ENCODE measurements at places on chromosomes 7 and 10.

GRCh38 chr7:23963461-23964165 is 253.6 kb downstream of the STK31 start:
- no peak for DNase-seq

DNA sequence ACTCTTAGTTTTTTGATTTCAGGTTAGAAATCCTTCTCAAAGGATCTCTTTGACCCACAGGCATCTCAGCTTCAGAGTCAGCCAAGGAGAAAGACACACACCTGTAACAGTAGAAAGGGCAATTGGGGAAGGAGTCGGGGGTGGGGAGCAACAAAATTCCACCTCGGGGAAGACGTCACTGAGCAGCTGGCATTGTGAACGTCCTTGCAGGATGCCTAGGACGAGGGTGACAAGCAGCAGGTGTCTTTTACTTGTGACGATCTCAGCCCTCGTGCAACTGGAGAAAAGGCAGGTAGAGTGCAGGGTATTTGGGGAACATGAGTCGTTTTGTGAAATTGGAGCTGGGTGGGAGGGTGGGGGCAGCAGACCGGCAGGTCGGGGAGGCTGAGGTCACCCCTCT is 627.0 kb downstream of the ACTR3B start:
- no peak for DNase-seq

DNA sequence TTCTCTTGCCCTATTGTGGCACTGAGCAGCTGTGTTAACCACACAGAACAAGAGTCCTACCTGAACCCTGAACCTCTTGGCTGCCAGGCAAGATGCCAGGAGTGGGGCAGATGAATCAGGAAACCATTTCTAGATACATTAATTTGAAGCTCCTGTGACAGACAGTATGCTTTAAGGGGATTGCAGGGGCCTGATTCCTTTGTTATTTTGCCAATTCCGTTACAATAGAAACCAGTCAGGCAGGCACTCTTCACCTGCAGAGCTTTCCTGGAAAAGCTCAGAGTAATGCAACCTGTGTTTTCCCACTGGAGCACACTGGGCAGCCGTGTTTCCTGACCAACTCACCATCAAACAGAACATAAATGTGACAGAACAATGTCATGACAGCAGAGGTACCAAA is 233.1 kb downstream of the BMPER start:
- no peak for DNase-seq

DNA sequence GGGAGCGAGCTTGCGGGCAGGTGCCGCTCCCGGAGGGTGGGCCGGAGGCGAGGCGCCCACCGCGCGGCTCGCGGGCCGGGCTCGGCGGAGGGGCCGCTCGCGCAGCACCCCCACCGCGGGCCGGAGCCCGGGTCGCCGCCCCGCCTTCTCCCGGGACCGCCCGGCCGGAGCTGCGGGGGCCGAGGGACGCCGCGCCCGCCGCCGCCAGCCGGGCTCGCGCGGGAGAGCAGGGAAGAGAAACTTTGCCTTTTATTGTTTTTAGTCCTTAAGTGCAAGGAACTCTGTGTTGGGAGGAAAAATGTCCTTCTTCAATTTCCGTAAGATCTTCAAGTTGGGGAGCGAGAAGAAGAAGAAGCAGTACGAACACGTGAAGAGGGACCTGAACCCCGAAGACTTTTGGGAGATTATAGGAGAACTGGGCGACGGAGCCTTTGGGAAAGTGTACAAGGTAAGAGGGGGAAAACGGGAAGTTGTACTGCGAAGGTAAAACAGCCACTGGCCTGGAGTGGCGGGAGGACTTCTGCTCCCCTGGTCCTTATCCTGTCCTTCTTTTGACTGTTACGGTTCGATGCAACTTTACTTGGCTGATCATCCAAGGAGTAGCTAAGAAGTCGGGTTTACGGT is 620 bp downstream of the SLK start:
- DNase-seq = no peak

DNA sequence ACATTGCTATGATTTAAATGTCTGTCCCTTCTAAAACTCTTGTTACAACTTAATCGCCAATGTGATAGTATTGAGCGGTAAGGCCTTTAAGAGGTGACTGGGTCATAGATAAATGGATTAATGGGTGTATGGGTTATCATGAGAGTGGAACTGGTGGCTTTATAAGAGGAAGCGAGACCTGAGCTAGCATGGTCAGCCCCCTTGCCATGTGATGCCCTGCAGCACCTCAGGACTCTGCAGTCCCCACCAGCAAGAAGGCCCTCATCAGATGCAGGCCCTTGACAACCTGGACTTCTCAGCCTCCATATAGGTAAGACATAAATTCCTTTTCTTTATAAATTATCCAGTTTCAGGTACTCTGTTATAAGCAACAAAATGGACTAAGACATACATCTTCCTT is 15.6 kb downstream of the PARP12 start:
- DNase-seq = no peak

GRCh38 chr10:100811261-100811660 is 65.9 kb downstream of the PAX2 start:
- DNase-seq = no peak

DNA sequence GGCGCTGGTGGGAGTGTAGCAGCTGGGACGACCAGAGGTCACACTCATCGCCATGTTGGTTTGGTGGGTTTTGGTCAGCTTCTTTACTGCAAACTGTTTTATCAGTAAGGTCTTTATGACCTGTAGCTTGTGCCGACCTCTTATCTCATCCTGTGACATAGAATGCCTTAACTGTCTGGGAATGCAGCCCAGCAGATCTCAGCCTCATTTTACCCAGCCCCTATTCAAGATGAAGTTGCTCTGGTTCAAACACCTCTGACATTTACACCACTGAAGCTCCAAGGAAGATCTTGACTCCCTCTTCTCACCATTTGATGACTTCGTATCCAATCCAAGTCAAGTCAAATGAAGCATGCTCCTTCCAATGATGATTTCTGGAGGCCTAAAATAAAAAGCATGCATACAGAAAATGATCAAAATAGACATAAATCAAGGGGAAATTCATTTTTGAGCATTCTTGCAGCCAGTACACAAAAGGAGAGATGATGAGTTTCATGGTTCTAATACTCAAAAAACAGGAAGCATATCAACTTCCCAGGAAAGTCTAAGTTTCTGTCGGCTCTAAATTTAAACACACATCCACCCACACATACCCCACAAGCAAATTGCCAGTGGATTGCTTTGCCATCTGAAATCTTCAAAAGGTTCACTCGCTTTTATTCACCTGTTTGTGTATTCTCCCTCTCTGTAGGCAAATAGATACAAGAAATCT is 2.4 kb upstream of the PSMG3 start:
- DNase-seq = no peak

- no peak for DNase-seq
Observed at GRCh38 chr10:7571981-7572380, 94.8 kb downstream of the ITIH5 start.

DNA sequence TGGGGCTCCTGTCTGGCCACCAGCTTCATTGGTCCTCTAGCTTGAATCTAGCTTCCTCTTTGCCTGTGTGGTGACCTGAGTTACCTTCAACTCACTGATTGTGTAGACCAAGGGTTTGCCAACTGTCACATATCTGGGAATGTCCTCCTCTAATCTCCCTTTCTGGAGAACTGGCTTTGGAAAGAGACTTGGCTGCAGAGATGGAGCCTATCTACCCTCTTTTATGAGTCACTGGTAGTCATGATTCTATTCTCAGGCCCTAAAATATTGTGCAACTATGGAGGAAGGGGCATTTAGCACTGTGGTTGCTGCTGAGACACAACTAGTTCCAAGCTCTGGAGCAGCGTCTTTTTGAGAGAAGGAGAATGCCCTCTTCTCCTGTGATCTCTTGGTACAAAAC is 691.3 kb downstream of the KCNMA1 start:
- DNase-seq = no peak

DNA sequence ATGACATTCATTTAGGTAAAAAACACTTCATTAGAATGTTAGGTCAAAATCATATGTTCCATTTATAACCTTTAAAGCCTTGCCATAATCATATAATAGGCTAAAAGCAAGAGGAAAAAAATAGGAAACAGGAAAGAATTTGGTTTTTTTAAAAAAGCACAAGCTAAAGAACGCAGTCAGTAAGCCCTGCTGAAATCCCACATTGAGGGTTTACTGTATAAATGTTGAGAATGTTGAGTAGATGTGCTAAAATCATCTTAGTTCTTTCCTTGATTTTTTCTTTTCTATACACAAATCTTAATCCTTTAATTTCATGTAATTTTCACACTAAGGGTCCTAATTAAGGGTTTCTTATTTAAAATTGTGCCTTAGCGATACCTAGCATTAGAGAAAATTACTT is 133.0 kb downstream of the TSPAN12 start:
- DNase-seq = no peak

DNA sequence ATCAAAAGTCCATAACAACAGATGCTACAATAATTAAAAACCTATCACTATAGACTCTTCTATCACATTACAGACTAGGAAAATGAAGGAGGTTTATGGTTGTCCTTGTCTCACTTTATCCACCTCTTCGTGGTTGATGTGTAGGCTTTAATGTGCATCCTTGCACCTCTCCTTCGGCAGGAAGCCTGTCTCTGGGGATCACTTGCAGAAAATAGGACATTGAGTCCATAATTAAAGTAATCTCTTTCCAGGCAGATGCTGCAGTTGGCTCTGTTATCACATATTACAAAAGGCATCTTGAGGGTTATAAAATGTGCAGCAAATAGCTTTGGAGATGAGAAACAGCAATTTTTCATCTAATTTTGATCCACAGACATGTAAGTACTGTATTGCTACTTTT is 168.4 kb downstream of the RELN start:
- DNase-seq = no peak

GRCh38 chr7:107924841-107925504 is 34.0 kb downstream of the DLD start:
- DNase-seq = no peak

GRCh38 chr10:73940634-73941221 is 29.8 kb downstream of the PLAU start:
- DNase-seq = peak; percentile 25

DNA sequence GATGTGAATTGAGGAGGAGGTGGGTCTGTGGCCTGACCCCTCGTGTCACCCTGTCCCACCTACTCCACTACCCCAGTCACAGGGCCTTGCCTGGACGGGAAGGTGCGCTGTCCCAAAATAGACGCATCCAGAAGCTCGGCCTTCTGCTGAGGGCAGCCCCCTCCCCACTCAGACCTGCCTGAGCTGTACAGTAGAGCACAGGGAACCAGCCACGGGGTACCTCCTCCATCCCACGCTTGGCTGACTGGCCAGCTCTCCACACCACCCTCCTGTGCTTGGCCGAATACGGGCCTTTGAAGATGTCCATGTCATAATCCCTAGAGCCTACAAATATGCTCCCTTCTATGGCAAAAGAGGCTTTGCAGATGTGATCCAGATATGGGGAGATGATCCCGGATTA is 88.3 kb downstream of the CHST15 start:
- DNase-seq = no peak

GRCh38 chr7:24786306-24786705 is 29.0 kb upstream of the GSDME start:
- DNase-seq = no peak

DNA sequence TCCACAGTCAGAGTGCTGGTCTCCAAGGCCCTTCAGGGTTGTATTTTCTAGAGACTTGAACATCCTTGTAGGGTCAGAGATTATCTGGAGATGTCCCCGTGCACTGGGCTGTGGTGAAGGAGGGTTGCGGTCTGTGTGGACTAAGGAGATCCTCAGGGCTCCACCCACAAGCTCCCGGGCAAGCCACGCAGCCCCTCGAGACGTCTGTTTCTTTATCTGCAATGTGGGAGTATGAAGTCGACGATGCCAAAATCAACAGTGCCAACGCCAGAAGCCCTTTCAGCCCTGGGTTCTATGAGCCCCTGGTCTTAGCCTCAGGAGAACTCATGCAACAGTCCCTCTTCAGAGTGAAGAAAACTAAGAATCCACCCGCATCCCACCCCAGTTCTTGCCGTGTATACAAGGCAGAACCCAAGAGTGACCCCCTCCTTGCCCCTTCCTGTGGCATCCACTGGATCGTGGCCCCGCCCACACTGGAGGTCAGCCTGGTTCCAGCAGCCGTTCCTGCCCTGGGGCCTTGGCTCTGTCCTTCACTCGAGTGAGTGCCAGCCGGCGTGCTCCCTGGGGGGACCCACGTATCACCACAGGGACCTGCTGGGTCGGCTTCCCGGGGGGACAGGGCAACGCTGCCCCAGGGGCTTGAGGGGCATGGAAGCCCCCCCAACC is 6.0 kb upstream of the SHH start:
- no peak for DNase-seq

DNA sequence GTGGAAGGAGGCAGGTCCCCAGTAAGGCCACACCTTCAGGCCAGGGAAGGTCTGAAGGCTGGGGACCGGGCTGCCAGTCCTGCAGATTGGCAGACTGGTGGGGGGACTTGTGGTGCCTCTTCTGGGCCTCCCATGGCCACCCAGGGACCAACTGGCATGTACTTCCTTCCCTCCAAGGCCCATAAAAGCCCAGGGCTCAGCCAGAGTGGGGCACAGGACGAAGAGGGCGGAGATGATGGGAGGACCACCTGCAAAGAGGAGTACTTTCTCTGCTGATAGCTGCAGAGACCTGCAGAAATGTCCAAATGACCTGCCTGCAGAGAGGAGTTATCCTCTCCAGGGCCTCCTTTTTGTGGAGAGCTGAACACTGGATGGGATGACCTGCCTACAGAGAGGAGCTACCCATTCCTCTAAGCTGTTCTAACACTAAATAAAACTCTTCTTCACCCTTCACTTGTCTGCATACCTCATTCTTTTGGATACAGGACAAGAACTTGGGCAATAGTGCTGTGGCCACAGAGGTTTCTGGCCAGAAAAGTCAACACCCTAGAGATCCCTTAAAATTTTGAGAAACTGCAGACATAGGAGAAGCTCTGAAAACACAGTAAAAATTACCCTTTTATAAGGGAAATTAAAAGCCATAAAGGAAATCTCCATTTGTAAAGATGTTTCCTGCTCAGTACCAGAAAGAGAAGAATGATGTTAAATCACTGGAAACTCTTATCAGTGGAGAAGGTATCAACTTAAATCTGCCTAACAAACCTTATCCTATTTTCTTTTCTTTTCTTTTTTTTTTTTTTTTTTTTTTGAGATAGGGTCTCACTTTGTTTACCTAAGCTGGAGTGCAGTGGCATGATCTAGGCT is 20.7 kb upstream of the PRF1 start:
- DNase-seq = no peak

- no peak for DNase-seq
Observed at GRCh38 chr7:113394856-113395255, 276.5 kb upstream of the SMIM30 start.

- no peak for DNase-seq
Observed at GRCh38 chr10:49207936-49208487, 19.8 kb upstream of the TMEM273 start.

GRCh38 chr7:110386913-110387312 is 704.0 kb upstream of the LRRN3 start:
- DNase-seq = no peak
